BJ (cell line): ENCODE measurements at places on chromosomes 5 and 9.

DNA sequence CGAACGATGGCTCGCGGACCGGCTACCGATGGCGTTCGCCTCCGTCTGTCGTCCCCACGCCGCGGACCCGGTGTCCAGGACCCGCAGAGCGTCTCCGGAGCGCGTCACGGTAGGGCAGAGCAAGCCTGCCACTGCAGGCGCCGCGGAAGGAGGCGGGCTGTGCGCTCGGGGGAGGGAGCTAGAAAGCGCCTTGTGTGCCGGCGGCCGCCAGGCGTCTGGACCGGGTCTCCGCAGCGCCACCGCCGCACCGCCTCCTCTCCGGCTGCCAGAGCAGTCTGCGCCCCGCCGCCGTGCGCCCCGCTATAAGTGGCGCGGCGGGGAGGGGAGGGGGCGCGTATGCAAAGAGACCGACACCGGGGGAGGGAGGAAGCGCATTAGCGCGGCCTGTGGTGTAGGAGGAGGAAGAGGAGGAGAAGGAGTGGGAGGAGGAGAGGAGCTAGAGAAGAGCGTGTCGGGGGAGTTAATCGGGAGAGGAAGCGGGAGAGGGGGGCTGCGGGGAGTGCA lies at the start of gene ENC1:
TSS of gene ENC1 (minus strand) at position 279 of the 504 bp plus-strand sequence. CDS start 4,243 bp downstream, outside the sequence.
- no peak for DNase-seq

DNA sequence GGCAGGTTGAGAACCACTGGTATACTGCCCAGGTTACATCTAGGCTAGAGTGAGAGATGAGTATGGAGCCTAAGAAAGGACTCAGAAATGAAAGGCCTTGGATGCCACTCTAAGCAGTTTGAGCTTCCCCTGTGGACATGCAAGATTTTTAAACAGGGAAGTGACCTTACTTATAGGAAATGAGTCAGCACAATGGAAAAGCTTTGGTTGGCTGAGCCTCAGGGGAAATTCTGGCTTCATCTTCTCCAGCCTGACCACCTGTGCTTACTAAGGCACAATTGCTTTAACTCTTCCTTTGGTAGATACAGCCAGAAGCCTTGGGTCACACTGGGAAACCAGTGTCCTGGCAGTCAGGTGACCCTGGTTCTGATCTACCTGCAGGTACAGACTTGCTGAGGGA lies 380.2 kb upstream of the ZNF462 start:
- no peak for DNase-seq

GRCh38 chr5:170638051-170638450 lies 134.2 kb downstream of the KCNIP1 start:
- DNase-seq = no peak

DNA sequence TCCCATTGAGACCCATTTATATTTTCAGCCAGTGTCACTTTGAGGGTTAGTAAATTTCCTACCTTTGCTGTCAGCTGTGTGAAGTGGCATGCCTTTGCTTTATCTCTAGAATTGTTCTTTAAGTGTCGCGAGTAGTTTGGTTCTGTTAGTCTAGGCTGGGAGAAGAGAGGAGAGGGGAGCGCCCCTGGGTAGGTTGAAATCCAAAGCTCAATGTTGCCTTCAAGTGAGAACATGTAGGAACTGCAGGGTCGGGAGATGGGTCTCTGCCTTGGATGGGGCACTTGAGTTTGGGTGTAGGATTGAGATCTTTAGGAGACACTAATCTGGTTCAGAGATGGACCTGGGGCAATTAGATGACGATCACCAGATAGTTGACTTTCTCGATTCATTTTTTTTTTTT lies 46.3 kb downstream of the STC2 start:
- no peak for DNase-seq

DNA sequence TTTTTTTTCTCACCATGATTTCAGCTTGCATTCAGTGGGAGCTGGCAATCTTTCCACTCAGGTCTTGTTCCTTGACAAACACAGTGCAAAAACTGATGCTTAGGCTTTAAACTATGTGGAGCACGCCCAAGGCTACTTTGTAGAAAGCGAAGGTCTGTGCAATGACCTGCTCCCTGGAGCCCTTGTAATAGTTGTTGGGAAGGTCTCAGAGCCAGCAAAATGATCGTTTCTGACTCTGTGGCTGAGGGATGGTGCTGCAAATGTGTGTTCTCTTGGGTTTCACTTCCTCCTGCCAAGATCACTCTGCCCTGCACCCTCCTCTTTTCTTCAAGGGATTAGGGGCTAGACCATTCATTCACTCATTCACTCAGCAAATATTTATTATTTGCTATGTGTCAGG lies 249.7 kb upstream of the MAP3K1 start:
- no peak for DNase-seq

DNA sequence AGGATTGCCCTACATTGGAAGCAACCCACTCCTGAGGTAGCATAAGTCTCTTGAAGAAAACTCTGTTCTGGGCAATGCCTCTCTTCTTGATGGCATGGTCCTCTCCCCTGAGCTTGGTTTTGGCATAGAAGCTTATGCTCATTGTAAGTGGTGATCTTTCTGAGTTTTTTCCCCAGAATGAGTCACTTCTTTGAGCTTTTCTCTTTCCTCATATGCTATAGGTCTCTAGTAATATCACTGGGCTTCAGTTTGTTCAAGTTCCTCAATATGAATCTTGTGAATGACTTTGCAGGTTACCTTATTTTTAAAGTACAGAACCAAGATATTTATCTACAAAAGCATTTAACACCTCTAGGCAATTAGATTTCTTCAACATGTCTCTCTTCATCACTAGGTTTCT lies 76.5 kb upstream of the ATG10 start:
- DNase-seq = no peak

GRCh38 chr5:66113160-66113559 lies 30.9 kb upstream of the SREK1 start:
- DNase-seq = no peak

- DNase-seq = no peak
Measured at GRCh38 chr9:3479514-3480352, 46.1 kb downstream of the RFX3 start.

DNA sequence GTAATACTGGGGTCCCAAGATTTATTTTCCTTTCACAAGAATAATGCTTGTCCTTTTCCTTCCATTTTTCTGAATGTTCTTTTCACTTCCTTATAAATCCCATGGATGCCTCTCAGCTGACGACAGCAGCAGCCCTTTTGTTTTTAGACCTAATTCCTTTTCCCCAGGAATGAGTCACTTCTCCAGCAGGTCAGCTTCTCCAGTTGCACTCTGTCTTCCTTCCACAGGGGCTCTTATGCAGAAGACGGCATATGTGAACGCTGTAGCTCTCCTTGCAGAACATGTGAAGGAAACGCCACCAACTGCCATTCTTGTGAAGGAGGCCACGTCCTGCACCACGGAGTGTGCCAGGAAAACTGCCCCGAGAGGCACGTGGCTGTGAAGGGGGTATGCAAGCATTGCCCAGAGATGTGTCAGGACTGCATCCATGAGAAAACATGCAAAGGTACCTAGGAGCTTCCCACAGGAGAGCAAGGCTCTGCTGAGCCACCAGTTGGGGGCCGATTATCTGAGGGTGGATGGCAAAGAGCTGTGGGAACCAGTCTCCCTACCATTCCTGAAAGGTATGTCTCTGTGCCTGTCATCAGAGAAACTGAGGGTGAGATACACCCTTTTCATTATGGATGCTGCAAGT lies 72.9 kb downstream of the RFK start:
- no peak for DNase-seq

- no peak for DNase-seq
Measured at GRCh38 chr9:130995086-130996011, 13.6 kb upstream of the LAMC3 start.

- no peak for DNase-seq
Measured at GRCh38 chr9:3014178-3014577, 170.3 kb upstream of the PUM3 start.
